COLO829 (cell line): ENCODE measurements at places on chromosomes 7 and 10.

GRCh38 chr7:20964281-20964918, 177.7 kb upstream of the SP8 start:
- DNase-seq = no peak

- DNase-seq = no peak
Measured at GRCh38 chr7:74007242-74007567, 20.8 kb upstream of the ELN start.

DNA sequence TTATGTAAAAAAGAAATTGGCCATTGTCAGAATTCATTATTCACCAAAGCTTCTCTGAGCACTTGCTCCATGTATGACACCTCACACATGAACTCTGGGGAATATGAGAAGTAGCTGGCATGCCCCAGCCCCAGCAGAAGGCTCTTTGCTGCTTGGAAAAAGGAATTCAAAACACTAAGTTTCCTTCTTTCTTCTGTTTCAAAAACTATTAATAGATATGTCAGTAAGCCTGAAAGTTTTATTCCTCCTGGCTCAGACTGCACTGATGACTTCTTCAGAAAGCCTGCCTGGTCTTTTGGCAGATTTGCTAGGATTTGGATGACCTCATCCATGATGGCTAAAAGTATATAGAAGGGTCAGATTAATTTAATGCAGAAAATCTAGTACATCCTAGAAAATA, 511.0 kb downstream of the GFRA1 start:
- no peak for DNase-seq

- no peak for DNase-seq
Measured at GRCh38 chr7:73882047-73882402, 21.1 kb downstream of the TMEM270 start.

GRCh38 chr7:69937097-69937496, 338.8 kb downstream of the AUTS2 start:
- DNase-seq = no peak

GRCh38 chr10:74418285-74418872, 267.4 kb downstream of the ADK start:
- peak; percentile 6 for DNase-seq

DNA sequence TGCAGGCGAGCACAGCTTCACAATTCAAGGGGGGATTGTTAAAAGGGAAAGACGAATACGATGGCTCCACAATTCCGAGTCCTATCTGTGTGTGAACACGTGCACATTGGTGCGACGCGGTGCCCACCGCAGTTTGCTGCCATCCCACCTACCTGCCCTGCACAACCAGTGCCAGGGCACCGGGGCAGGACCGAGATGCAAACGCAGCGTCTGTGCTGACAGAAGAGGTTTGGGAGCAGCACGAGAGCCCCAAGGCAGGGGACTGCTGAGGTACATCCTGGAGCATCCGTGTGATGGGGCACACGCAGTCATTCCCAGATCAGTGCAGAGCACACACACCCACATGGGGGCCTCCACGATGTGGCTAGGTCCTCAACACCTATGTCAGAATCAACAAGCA, 221.3 kb downstream of the DNAJB6 start:
- DNase-seq = no peak

- DNase-seq = no peak
Measured at GRCh38 chr7:154591544-154591943, 411.4 kb downstream of the PAXIP1 start.

- no peak for DNase-seq
Measured at GRCh38 chr10:25696013-25696708, 237.9 kb upstream of the MYO3A start.

DNA sequence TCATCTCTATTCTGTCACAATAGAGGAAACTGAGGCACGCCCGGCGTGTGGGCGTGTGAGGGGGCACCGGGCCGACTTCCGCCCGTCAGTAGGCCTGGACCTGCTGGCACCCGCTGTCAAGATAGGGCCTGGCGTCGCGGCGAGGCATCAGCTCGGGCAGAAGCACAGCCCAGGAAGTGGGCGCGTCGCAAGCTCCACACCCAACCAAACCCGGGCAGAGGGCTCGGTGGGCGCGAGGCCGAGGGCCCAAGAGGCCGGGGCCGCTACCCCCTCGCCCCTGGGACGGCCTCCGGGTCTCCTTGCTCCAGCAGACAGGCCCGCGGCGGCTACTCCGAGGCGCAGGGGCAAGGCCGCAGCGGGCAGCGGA, 91.2 kb downstream of the SPAG6 start:
- no peak for DNase-seq

GRCh38 chr7:142376356-142376997, 118.6 kb upstream of the PRSS58 start:
- no peak for DNase-seq

DNA sequence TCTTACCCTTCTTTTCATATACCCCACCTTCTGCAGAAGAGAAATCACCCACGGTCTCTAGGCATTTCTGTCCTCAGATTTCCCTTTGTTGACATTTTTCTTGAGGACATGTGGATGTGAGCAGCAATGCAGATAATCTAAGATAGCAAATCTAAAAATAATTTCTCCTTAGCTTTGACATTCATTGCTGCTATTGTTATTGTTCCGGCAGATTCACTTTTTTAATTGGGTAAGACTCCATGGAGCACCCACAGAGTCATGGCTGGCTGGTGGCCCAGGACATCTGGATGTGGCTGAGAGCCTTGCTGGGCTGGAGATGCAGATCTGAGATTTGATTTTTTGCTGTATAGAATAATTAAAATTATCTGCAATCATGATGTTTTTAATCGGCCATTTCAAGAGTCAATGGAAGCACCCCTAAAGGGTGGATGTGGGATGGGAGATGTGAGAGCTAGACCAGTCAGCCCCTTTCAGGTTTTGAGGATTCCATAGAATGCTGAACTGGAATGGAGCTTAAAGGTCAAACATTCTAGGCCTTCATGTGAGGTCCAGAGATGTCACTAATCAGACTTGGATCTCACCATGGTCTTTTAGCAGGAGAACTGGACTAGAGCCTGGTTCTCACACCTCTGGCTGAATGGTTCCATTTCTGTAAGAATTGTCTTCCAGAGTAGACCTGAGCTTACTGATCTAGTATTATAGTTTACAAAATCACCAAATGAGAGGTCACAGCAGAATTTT, 37.5 kb downstream of the TAS2R41 start:
- no peak for DNase-seq

- DNase-seq = no peak
Measured at GRCh38 chr10:97534746-97535367, 36.1 kb downstream of the UBTD1 start.

DNA sequence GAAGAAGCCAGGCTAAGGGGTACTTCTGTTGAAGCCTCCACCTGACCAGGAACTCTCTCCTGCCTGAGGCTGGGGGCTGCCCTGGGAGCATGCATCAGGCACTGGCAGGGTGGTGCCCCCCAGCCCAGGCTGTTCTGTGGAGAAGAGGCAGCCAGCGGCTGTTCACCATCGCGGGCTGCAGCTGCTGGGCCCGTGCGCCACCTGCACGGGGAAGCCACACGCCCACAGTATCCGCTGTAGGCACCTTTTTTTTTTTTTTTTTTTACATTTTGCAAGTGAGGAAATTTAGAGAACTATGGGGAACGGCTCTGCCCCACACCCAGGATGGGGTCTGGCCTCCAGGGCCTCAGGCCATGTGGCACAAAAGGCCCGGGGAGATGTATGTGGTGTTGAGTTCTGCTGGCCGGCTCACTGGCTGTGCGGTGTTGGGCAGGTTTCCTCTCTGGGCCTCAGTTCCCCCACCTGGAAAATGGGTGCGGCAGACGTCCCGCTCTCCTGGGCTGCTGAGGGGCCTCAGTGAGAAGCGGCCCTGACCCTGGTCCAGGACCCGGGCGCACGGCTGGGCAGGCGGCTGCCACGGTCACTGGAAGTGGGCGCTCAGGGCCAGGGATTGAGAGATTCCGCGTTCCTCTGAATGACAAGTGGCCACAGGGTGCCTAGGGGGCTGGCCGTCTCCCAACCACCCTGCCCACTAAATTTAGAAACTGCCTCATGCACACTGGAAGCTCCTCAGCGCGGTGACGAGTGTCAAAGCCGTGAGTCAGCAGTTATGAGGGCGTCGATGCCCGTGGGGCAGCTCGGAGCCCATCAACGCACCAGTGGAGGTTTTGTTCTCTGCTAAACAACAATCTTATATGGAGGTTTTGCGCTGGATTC, 8.8 kb upstream of the INTS1 start:
- DNase-seq = peak; percentile 85

DNA sequence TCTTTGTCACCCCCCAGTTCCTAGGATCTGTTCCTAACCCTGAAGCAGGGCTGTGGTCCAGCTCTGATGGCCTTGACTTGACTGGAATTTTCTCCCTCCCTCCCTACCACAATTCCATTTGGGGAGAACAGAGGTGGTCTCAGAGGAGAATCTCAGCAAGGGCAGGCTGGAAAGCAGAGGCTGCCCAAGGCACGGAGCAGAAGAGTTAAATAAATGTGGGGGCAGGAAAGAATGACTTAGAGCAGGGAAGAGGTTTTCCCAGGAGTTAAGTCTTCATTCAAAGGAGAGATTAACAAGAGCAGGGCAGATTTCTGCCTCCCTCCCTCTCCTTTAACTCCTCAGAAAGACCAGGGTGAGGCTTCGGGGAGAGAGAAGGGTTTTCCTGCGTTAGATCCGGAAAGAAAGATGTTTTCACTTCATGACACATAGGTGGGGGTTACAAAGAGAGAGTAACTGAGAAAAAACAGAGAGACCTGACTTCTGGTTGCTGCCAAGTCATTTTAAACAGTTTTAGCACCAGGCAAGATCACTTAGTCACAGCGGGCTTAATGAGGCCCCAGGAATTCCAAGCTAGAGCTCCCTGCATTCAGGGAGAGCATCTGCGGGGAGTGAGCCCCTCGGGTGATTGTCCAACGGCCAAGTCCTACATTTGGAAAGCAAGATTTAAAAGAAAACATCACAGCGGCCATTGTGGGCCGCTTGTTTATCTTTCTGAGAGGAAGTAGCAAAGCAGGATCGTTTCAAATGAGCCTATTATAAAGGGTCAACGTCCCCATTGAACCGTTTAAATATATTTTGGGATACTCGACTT, 78.7 kb downstream of the ARHGAP22 start:
- DNase-seq = no peak

DNA sequence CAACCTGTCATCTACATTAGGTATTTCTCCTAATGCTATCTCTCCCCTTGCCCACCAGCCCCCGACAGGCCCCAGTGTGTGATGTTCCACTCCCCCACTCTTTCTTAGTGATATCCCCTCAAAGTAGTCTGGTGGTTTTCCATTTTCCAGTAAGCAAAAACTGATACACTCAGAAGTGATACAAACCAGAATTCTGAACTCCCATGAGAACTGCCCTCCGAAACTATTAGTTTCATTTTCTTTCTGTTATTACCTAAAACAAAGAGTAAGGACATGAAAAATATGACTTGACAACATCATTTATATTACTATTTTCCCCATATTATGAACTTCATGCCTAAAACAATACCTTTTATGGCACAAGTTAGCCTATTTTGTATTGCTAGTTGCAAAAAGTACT, 175.0 kb downstream of the OTUD1 start:
- no peak for DNase-seq

DNA sequence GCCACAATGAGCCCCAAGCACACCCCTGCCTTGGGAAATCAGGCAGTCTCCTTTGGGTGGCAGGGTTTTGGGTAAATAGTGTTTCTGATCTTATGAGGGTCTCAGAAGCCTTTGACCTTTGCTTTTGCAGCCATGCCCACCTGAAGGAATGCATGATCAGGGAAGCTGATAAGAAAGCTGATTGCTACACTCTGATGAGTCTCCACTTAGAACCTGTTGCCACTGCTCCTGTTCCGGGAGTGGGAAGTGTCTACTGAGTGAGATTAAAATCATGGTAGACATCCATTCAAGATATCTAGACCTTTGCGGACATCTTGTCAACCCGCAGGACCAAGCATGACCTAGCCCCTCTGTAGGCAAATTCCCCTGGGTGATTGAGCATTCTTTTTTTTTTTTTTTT, 282.6 kb downstream of the SKIDA1 start:
- DNase-seq = no peak

GRCh38 chr7:157564517-157565177, 227.8 kb downstream of the DNAJB6 start:
- DNase-seq = peak; percentile 8

DNA sequence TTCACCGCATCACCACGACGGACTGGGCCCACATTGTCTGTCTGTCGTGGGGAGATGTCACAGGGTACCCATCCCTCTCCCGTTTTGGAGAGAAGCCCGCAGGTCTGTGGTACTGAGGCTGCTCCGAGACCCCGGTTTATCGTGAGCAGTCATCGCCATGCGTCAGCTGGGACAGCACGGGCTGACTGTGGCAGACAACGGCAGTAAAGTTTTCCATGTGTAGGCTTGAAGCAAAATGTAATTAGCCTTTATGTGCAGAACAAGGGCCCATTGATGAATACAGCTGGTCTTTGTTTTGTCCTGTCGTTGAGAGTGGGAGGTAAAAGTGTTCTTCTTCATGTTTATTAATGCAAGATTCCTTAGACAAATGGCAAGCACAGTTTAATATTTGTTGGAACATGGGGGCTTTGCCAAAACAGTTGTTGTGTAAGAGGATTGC, 167.4 kb upstream of the SH2B2 start:
- peak; percentile 98 for DNase-seq

DNA sequence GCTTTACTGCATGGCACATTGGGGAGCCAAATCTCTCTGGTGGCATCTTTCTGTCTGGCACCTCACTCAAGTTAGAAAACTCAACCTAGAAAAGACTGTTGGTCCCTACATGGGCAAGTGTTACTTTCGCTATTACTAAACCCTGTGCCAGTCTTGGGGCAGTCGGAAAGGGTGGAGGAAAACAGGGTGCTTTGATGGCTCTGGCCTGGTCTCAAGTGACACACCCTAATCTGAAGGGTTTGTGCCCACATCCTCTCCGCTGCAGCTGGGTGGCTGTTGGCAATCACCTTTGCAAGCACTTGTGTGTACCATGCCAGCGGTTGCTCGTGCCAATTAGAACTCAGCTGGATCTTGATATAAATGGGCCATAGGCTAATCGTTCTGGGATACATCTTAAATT, 159.8 kb upstream of the ITGB1 start:
- no peak for DNase-seq

- no peak for DNase-seq
Measured at GRCh38 chr10:131726076-131726880, 174.5 kb upstream of the PPP2R2D start.

DNA sequence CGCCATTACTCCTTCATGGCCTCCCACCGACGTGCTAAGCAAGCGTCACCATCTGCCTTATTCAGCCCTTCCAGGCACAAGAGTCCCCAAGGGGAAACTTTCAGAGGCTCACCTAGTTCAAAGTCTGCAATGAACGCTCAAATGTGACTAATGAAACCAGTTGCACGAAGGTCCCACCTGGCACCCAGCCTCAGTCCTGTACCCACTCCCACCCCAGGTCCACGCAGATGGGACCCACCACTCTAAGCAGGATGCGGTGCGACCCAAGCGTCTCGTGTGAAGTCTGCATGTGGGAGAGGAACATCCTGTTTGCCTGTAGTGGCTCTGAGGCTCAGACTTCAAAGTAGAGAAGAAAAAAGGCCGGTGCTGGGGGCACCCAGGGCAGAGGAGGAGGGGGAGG, 40.3 kb downstream of the RGS10 start:
- no peak for DNase-seq

GRCh38 chr10:59175538-59176240, 754 bp upstream of the PHYHIPL start:
- DNase-seq = no peak

DNA sequence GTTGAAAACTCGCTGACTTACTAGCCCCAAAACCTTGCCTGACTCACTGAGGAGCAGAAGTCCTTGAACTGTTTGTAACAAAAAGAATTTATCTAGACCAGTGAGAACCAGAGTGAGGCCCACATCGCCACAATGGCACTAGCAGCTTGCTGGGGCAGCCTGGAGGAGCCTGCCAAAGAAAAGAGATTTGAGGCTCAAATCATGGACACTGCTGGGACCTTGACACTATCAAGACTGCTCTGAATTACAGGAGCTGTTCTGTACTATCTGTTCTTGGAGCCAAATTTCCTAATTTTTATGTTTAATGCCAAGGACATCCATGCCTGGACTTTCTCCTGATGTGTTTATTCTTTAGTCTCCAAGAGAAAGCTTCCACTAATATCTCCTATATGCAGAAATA, 82.0 kb upstream of the JCAD start:
- DNase-seq = no peak
